8988T (cell line): ENCODE measurements at places on chromosomes 7 and 10.

- DNase-seq = no peak
Measured at GRCh38 chr10:107011105-107011504, 153.4 kb downstream of the SORCS1 start.

GRCh38 chr7:82745117-82745516, 301.5 kb upstream of the CACNA2D1 start:
- DNase-seq = no peak

DNA sequence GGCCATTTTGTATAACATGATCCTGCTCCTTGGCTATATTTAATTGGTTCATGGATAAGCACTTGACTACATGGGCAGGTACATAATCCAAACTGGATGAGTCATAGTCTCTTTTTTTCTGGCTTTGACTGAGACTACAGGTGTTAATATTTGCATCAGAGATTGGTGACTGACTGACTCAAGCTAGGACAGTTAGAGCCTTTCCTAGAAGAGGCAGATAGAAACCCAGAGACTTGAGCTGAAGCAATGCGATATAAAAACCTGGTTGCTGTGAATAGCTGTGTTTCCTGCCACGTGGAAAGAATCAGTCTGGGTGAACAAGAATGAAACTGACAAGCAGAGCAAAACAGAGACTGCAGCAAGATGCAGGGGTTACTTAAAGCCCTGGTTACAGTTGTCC, 81.0 kb downstream of the SAMD9 start:
- DNase-seq = no peak

- DNase-seq = no peak
Measured at GRCh38 chr7:10312942-10313341, 660.7 kb upstream of the PHF14 start.

GRCh38 chr10:114077815-114078219, 34.2 kb downstream of the ADRB1 start:
- DNase-seq = no peak

- DNase-seq = no peak
Measured at GRCh38 chr10:124642088-124642710, 102.0 kb downstream of the FAM53B start.

DNA sequence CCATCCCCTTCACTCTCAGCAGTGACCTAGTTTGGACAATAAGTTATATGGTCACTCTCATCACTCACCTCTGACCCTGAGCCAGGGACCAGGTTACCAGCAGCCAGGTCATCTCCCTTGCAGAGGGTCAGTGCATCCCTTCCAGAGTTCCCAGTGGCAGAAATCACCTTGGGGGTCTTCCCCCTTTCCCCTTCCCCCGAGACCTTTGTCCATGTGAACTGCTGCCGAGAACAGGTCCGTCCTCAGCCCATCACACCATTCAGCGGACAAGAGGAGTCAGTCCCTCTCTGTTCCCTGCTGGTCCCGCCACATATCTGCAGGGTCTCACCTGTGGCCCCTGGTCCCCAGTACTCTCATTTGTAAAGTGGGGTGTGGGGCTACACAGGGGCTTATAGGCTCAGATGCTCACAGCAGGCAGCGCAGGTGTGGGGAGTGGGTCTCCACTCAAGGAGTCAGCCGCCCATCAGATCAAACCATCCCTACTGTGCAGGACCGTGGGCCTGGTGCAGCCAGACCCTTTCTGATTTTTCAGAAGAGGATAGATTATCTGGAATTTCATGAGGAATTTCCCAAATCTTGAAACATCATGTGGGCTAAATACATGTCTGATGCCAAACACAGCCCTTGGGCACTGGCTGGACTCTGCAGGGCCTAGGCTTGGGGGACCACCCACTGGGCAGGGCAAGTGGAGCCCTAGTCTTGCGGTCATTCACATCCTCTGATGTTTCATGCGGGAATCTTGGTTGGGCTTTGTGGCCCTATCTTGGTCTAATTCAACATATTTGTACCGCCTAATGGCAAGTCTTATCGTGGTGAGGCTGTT, 6.5 kb downstream of the DEPP1 start:
- DNase-seq = no peak

- no peak for DNase-seq
Measured at GRCh38 chr10:78672918-78673317, 395.8 kb upstream of the ZMIZ1 start.

DNA sequence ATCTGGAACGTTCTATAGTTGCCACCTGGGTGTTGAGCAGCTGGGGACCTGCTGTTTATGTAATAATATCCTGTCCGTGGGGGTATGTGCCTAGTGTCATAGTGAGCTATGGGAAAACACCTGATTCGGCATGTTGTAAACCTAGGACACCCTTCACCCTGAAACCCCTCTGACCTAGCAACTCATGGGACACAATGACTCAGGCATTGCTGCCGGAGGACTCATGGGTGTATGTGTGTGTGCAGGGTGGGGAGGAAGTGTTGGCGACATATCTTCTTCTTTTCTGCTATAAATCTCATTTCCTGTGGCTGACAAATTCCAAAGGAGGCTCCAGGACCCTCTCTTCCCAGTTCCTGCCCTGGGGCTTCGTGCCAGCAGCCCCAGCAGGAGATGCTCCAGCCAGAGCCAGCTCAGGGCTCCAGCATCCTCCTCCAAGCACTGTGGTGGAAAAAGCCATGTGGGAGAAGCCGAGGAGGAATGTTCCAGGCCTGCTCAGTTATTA, 77.0 kb upstream of the PODXL start:
- peak; percentile 40 for DNase-seq

DNA sequence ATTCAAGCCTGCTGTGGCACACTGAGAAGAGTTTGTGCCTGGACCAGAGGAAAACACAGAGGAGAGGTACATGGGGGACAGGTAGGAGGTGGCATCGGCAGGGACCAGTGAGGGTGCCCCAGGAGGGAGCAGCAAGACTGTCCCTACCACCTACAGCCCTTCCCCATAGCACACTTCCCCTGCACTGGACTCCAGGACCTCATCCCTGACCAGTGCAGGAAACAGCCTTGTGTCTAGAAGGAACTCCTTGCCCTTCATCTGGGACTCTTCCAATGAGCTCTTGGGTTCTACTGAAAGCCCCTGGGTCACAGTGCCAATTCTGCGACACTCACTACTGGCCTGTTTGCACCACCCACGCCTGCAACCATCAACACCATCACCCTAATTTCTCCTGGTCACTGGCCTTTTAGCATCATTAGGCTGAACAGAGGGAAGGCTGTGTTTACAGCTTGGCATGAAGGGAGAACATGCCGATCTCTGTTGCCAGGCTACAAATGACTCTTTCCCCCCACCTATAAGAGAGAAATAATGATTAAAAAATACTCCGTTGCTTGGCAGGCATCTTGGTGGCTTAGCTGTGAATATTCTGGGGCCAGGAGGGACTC, 371.9 kb upstream of the ZMIZ1 start:
- DNase-seq = no peak

DNA sequence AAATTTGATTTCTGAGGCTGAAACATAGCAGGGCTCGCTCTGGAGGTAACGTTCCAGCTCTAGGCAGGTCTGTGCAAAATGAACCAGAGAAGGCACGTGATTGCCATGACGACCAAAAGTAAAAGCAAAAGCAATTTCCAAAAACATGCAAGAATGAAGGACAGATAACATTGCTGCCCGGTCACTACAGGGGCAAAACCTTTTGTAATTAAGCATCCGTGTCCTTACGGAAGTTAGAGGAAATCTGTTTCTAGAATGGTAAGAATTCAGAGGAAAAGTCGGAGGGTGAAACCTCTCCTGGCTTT, 2.9 kb downstream of the KLF6 start:
- no peak for DNase-seq
